ENCODE measurements at places on chromosomes 7 and 10. TPM values are rescaled to one million over a fixed set of nuclear protein-coding genes. Genes with fewer than 3 reads are reported as not detected.

Gene ASL
- total RNA-seq: 117 TPM

Gene ZCCHC24
- total RNA-seq: 39.6 TPM

Gene GPR15LG
- total RNA-seq: 69.0 TPM

Gene SPDYE5
- total RNA-seq: not detected

Gene TMEM273
- total RNA-seq: 13.2 TPM

Gene MARVELD1
- total RNA-seq: 10.3 TPM

Gene CYP3A7
- total RNA-seq: 0.76 TPM

Gene GJC3
- not detected for total RNA-seq

Gene DENND2A
- total RNA-seq: 1.6 TPM

Gene JCAD
- total RNA-seq: 1.7 TPM

Gene ADAM12
- 0.13 TPM for total RNA-seq

Gene MPP7
- 13.7 TPM for total RNA-seq

Gene GRID2IP
- total RNA-seq: not detected

Gene OR9A2
- total RNA-seq: not detected

Gene CACNB2
- total RNA-seq: 52.7 TPM

Gene TMEM213
- total RNA-seq: not detected
